Natural killer cell treated with Interleukin-12 subunit alpha and Interleukin-12 subunit beta and Interleukin-15 and Interleukin-18, amount 100 ng/mL, for 72 hours (primary cell): ENCODE measurements at places on chromosomes 13 and 19.
A peak's percentile ranks its signal among the peaks of the same experiment; 100 is the strongest.

DNA sequence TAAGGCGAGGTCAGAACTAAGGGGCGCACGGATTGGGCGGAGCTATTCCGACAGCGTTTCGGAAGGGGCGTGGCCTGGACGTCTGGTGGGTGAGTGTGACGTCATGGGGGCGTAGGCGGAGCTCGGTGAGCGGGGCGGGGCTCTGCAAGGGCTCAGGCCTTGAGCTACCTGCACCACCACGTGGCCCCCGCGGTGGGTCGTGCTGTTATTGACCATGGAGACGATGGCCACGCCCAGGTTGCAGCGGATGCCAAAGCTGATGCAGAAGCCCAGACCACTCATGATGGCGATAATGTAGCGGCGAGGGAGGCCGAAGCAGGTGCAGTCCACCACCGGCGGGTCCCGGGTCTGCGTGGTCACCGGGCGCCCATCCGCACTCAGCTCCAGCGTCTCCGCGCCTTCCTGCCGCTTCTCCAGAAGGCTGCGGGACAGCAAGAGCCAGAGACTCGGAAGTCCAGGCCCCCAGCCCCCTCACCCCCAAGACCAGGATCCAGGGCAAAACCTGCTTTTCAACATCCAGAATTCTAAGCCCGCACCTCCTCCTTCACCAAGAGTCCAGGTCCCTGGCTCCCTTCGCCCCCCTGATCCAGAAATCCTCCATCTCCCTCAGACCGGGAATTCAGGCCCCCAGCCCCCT lies 4.8 kb downstream of the SLC17A7 start:
- no peak for DNase-seq

DNA sequence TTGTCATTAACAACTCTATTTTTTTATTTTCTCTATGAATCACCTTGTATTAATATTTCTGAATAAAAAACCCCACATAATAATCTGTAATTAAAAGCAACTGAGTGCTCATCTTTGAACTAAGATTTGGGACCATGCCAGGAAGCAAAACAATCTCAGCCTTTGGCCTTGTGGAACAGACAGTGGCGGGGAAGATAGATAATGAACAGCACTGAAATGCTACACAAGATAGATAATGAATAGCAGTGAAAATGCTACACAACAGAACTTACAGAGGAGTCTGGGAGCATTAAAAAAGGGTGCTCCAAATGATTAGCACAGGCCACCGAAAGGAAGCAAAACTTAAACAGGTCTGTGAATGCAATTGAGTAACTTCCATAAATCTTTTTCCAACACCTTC lies 134.9 kb downstream of the GPC5 start:
- DNase-seq: no peak

- no peak for DNase-seq
Observed at GRCh38 chr19:2507109-2507508, 31.2 kb downstream of the GADD45B start.

DNA sequence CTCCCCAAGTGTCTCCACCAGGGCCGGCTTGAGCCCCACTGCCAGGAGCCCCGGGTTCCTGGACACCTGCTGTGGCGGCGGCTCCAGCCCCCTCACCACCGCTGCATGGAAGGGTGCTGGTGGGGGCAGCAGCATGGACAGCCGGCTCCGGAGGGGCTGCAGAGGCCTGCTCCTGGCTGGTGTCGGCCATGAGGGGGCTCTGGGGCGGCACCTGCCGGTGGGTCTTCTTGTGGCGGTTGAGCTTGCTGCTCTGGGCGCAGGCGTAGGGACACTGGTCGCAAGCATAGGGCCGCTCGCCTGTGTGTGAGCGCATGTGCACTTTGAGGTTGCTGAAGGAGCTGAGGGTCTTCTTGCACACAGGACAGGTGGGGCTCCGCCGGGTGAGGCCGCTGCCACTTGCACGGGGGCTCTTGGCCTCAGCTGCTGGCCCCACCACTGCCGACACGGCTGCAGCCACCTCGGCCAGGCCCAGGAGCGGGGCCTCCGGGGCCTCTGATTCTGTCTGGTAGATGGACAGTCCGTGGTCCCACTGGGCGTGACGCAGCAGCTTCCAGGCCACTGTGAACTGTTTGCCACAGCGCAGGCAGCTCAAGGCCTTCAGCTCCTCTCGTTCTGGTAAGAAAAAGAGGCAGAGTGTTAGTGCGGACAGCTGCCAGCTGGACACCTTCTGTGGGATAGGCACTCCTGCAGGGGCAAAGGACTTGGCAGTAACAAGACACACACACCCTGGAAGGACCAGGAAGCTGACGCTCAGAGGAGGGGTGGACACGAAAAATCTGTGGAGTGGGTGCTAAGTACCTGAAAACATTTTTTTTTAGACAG lies 4.1 kb downstream of the ZNF296 start:
- no peak for DNase-seq

GRCh38 chr19:35116072-35116801 lies 614 bp downstream of the FXYD3 start:
- no peak for DNase-seq

GRCh38 chr19:31356587-31357314 lies 7.5 kb upstream of the TSHZ3 start:
- DNase-seq: peak; percentile 87

DNA sequence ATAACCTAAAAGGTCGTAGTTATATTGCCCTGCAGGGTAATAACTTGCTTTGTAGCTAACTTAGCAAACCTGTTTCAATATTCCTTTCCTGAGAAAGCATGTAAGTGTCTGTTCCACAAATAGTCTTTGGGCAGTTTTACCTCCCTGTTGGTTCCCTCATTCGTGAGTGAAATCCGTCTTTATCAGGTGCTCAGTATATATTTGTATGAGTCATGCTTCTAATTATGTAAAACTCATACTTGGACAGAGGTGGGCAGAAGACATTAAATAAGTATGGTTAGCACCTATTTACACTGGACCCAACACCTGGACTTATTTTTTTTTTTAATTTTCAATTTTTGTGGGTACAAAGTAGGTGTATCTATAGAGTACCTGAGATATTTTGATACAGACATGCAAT lies 44.9 kb upstream of the MEDAG start:
- no peak for DNase-seq
